ENCODE measurements at places on chromosomes 12 and 14.

- DNase-seq = no peak
Measured at GRCh38 chr14:57928732-57929131, 62.8 kb upstream of the SLC35F4 start.

DNA sequence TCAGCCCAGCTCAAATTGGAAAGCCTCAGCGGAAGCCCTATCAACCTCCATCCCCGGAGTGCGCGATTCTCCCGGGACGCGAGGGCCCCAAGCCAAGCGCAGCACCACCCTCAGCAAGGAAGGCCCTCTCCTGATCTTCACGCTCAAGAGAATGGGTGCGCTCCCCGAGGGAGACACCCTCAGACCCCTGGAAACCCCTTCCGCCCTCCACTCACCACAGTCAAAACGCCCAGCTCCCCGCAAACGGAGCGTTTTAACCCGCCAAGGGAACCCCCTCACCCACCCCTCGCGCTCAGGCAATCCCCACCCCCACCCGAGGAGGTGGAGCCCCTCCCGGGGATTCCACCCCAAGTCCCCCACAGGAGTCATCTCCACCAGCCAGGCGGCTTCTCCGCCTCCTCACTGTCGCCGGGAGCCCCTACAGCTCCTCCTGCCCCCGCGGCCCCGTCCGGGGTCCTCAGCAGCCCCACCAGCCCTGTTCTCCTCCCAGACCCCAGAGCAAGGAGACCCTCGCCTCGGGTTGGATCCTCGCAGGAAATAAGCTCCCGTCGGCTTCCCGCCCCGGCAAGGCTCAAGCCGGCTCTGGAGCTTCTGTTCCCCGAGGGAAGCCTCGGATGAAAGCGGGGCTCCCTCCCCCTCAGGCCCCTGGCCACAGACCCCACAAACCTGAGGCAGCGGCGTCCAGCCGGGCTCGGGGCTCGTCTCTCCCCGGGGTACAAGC, 507 bp downstream of the BAZ2A start:
- DNase-seq = peak; percentile 63

GRCh38 chr12:103498990-103499389, 3.2 kb upstream of the C12orf42 start:
- DNase-seq = no peak

DNA sequence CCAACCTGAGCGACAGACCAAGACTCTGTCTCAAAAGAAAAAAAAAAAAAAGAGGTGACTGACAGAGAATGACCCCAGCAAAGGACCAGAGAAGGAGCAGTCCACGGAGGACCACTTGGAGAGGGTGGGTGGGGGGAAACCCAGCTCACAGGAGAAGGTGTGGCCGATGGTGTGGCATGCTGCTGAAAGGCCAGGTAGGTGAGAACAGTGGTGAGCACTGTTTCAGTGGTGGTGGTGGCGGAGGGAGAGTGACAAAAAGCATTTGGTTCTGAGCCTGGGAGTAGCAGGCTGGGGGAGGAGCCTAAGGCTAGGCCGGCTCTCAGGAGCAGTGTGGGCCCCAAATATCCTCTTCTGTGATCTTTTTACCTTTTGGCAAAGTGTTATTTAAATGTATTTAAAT, 63.8 kb downstream of the IRF2BPL start:
- DNase-seq = peak; percentile 67

DNA sequence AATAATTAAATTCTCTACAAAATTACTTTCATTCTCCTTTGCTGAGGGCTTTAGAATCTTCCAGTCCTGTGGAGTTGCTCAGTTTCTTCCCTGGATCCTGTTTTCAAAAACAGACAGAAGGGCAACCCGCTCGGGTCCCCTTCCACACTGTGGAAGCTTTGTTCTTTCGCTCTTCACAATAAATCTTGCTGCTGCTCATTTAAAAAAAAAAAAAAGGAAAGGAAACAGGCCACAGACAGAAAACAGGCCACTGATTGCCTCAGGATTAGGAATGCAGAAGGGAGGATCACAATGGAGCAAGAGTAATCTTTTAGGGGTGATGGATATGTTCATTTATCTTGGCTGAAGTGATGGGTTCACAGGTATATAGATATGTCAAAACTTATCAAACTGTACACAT, 29.5 kb upstream of the HIGD1C start:
- DNase-seq = no peak

GRCh38 chr14:101624536-101624935, 63.2 kb downstream of the DIO3 start:
- no peak for DNase-seq

DNA sequence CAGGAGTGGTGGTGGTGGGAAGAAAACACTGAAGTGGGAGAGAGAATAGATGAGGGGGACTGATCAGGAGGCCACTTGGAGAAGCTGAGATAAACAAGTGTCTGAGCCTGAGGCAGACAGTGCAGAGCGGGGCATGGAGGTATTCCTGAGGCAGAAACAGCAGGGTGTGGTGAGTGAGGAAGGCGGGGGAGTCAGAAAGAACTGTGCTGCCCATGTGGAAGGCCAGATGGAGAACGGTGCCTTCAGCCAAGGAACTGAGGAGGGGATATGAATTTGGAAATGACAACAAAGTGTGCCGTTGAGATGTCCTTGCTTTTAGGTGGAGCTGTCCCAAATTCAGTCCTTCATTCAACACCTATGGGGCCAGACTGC, 13.7 kb downstream of the APPL2 start:
- no peak for DNase-seq

- DNase-seq = no peak
Measured at GRCh38 chr14:90445011-90445410, 48.2 kb downstream of the CALM1 start.

GRCh38 chr14:44317441-44317746, 189.7 kb downstream of the FSCB start:
- DNase-seq = no peak

DNA sequence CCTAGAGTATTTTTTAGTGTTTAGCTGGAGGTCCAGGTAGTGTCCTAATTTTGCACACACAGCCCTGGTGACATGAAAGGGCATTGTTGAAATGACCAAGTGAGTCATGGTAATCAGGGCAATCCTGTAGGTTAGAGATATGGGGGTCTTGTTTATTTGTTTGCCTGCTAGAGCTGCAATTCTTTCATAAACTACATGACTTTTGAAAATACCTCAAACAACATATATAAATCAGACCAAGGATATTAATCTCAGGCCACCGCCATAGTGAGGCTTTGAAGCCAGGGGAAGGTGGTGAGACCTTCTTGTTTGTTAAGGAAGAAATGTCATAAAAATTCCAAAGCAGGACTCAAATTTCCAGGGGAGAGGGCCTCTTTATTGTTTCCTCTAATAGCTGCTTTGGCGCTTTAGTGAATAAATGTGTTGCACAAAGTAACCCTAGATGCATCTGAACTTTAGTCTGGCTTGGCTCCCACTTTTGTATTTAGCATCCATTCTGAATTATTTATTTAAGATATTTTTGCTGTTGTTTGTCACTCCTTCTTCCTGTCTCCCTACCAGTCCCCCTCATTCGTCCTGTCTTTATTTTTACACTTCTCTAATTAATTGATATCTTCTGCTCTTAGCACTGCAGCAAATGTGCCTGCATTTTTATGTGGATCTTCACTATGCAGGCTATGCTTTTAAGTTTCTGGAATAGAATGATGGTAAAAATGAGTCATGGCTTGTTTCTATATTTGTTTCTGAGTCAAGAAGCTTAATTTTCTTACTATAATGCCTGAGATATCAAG, 430.3 kb downstream of the RAD51B start:
- DNase-seq = no peak

- no peak for DNase-seq
Measured at GRCh38 chr12:122929812-122930211, 33.9 kb upstream of the VPS37B start.

- peak; percentile 64 for DNase-seq
Measured at GRCh38 chr12:53190108-53190729, 9.5 kb upstream of the CSAD start.

GRCh38 chr14:50778721-50779483, 52.1 kb downstream of the NIN start:
- DNase-seq = no peak

GRCh38 chr14:72864712-72865365, 29.1 kb downstream of the DPF3 start:
- no peak for DNase-seq

DNA sequence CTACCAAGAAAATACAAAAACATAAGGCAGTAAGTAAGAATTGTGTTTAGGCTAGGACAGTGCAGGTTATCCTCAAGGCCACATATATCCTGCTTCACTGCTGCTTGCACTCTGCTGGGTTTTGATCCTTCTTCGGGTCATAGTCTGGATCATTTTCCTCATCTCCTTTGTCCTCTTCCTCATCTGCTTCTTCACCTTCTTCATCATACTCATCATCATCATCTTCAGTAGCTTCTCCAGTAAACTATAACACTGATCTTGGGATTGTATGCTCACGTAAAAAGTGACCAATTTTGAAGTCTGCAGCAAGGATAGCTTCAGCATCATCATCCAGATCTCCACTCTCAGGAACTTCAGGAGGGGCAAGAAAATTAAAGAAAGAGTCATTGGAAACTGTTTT, 29.4 kb downstream of the YARS2 start:
- no peak for DNase-seq

- DNase-seq = no peak
Measured at GRCh38 chr12:75389061-75389460, 1.8 kb upstream of the GLIPR1L2 start.

- DNase-seq = no peak
Measured at GRCh38 chr12:48882315-48882687, 16.6 kb upstream of the RND1 start.

GRCh38 chr14:77570706-77571268, 45.6 kb downstream of the SPTLC2 start:
- DNase-seq = no peak

- no peak for DNase-seq
Measured at GRCh38 chr12:51424094-51424661, 453 bp upstream of the SLC4A8 start.

- DNase-seq = no peak
Measured at GRCh38 chr12:1203735-1204019, 212.7 kb downstream of the ERC1 start.

DNA sequence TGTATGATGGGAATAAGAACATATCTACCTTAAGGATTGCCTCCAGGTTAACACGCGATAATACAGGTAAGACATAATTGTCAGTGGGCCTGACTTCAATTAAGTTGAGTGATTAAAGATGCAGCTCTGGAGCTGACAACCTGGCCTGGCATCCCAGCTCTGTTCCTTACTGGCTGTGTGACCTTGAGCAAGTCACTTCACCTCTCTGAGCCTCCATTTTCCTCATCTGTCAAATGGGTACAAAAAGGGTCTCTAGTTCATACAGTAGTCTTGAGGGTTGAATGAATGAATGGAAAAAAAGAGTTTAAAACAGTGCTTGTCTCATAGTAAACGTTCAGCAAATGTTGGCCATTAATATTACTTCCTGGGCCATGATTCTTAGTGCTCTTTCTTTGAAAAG, 213.9 kb downstream of the PHETA1 start:
- no peak for DNase-seq

GRCh38 chr14:68740788-68741476, 51.9 kb downstream of the ZFP36L1 start:
- no peak for DNase-seq

DNA sequence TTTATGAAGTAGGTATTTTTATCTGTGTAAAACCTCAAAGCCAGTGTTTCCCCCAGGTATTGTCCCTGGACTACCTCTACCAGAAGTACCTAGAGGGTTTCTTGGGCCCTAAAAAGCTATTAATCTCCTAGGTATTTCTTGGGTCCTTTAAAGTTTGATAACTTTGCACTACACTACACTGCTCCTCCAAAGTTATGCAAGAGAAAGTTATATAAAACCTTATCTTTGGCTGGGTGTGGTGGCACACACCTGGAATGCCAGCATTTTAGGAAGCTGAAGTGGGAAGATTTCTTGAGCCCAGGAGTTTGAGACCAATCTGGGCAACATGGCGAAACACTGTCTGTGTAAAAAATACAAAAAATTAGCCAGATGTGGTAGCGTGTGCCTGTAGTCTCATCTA, 34.9 kb downstream of the PTPN21 start:
- DNase-seq = no peak

DNA sequence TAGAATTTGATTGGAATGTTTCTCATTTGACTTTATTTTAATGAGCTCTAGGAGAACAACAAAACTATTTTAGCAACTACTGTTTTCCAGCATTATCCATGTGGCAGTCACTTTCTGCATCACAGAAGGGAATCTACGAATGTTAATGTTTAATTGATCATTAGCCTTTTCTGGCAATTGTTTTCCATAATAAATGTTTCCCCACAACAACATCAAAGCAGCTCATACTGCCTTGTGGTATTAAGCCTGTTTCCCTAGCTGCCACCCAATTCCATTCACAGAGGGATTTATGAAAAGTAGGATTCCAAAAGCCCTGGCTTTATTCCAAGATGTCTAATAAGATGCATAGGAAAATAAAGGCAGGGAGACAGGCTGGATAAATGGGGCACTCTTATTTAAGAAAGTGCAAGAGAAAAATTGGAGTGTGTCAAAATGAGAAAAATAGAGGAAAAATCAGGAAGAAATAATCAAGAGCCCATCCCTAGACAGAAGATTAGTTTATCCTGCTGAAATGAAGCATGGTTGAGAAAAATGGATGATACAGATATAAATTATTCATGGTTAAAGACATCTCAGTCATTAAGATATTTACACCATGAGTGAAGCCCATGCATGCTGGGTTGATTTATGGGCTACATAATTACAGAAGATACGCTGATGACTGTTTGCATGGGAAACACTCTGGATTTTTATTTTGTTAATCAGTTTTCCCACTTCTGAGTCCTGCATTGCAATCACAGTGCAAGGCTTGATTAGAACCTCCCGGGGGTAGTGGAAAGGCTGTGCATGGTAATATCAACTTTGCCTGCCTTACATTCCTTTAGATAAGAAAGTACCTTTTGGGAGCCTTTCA, 180.3 kb downstream of the HELB start:
- DNase-seq = no peak

- no peak for DNase-seq
Measured at GRCh38 chr14:103699261-103699661, 16.0 kb downstream of the XRCC3 start.

Data from activated T-cell treated with anti-CD3 and anti-CD28 coated beads, Interleukin-2, amount 50 U/mL, for 48 hours (primary cell).